Upper lobe of right lung (tissue), 1 donor: ENCODE measurements at places on chromosomes 5 and 9.

GRCh38 chr5:127400946-127401670, 110.5 kb downstream of the MEGF10 start:
- no peaks in the 10 kb centered on the region for H3K36me3 ChIP-seq
- DNase-seq = no peak
- no peak overlapping the region for H3K4me3 ChIP-seq

GRCh38 chr5:73388306-73388684, 60.3 kb downstream of the FOXD1 start:
- H3K4me1 ChIP-seq = no peaks in the 10 kb centered on the region
- H3K4me3 ChIP-seq = no peak overlapping the region
- no peak for DNase-seq
- no peaks in the 10 kb centered on the region for H3K36me3 ChIP-seq

GRCh38 chr5:146428658-146429057, 18.5 kb upstream of the TCERG1 start:
- no peak overlapping the region for H3K27ac ChIP-seq
- H3K36me3 ChIP-seq = no peaks in the 10 kb centered on the region
- no peak overlapping the region for H3K4me3 ChIP-seq
- peaks cover under 1% of the 10 kb centered on the region for H3K27me3 ChIP-seq

DNA sequence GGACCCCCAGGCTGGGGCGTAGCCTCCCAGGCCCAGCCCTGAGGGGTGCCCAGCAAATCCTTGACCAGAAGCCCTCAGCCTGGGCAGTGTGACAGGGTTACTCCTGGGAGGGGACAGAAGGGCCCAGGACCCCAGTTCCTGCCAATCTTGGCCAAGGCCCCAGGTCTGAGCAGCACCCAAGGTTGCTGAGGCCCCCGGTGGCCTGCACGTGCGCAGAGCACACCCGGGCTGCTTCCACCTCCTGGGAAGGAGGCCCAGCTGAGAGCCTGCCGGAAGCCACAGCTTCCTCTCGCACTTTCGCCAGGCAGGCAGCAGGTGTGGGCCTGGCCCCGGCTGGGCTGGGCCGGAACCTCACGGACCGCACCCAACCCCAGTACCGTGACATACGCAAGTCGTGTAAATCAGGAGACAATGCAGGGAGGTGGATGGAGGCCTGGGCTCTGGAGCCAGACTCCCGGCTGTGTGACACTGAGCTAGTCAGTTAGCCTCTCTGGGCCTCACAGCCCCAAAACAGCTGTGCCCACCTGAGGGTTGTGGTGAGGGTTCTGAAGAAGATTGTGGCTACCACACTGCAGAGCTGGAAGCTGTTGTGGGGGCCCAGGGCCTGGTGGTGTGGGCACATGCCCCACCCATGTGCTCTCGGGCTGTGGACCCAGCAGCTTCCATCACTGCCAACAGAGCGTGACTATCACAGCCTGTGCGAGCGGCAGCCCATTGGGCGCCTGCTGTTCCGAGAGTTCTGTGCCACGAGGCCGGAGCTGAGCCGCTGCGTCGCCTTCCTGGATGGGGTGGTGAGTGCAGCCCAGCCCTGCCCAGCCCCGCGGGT, 5.1 kb downstream of the GRK6 start:
- peaks cover 49% of the 10 kb centered on the region for H3K36me3 ChIP-seq
- peak overlapping the region; percentile 47 for H3K27ac ChIP-seq
- peaks cover 45% of the 10 kb centered on the region for H3K4me1 ChIP-seq
- no peak overlapping the region for H3K4me3 ChIP-seq

GRCh38 chr5:123808461-123809380, 296.7 kb downstream of the CSNK1G3 start:
- no peak overlapping the region for H3K4me3 ChIP-seq
- DNase-seq = no peak
- no peaks in the 10 kb centered on the region for H3K27me3 ChIP-seq

GRCh38 chr9:133973111-133973790, 18.9 kb downstream of the VAV2 start:
- peaks cover 23% of the 10 kb centered on the region for H3K4me1 ChIP-seq
- H3K4me3 ChIP-seq = no peak overlapping the region
- H3K36me3 ChIP-seq = no peaks in the 10 kb centered on the region
- peak; percentile 42 for DNase-seq
- H3K27me3 ChIP-seq = no peaks in the 10 kb centered on the region

DNA sequence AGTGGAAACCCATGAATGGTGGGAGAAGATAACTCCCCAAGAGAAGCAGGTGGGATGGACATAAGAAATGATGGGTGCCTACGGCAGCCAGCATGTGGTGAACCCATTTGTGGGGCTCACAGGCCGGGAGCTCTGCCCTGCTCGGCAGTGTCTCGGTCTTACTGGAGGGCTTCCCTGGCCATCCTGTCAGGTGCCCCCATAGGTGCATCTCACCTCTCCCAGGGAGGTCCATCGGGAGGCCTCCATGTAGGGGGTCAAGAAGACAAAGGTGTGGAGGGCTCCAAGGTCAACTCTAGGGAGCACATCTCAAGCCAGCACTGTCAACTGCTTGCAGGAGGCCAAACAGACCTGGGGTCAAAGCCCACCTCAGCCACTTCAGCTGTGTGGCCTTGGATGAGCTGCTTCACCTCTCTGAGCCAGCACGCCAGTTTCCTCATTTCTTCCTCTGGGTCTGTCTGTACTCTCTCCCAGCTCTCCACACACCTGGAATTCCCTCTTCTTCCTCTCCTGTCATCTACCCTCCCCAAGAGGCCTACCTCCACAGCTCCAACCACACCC, 10.5 kb upstream of the ADGRD2 start:
- no peaks in the 10 kb centered on the region for H3K27me3 ChIP-seq
- DNase-seq = no peak
- H3K36me3 ChIP-seq = no peaks in the 10 kb centered on the region
- H3K4me3 ChIP-seq = no peak overlapping the region
- no peaks in the 10 kb centered on the region for H3K4me1 ChIP-seq

GRCh38 chr5:86542532-86542931, 75.2 kb upstream of the COX7C start:
- no peak overlapping the region for H3K4me3 ChIP-seq
- H3K36me3 ChIP-seq = no peaks in the 10 kb centered on the region
- no peak for DNase-seq
- no peaks in the 10 kb centered on the region for H3K4me1 ChIP-seq
- no peaks in the 10 kb centered on the region for H3K27me3 ChIP-seq
- H3K27ac ChIP-seq = no peak overlapping the region

- no peaks in the 10 kb centered on the region for H3K36me3 ChIP-seq
- no peak for DNase-seq
- H3K27ac ChIP-seq = no peak overlapping the region
- H3K27me3 ChIP-seq = no peaks in the 10 kb centered on the region
- no peak overlapping the region for H3K4me3 ChIP-seq
- peaks cover 53% of the 10 kb centered on the region for H3K4me1 ChIP-seq
Measured at GRCh38 chr5:140111011-140111858, 2.7 kb upstream of the PURA start.

DNA sequence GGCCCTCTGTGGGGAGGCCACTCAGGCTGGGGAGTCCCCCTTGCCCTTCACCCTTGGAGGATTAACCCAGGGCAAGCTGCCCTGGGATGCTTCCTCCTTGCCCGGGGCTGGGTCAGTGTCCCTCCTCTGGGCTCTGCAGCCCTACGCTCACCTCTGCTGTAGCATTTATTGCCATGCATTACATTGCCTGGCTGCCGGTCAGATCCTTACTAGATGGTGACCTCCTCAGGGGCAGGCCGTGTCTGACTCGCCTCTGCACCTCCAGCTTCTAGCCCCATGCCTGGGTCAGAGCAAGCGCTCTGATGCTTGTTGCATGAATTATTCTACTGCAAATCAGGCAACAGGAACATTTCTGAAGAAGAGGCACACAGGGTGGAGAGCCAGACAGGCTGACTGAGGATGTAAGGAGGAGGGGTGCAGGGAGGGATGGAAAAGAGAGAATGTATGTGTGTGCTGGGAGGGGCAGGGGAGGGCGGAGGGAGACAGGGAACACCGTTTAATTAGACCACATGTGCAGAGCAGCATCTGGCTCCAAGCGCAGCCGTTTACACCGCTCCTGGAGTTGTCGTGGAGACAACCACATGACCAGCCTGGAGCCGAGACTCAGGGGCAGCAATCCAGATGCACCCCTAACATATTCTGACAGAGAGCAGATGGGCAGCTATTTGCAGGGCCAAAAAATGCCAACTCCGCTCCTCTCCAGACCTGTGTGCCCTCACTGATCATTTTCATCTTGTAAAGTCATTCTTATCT, 117.0 kb downstream of the CRB2 start:
- H3K4me3 ChIP-seq = no peak overlapping the region
- H3K27ac ChIP-seq = no peak overlapping the region
- no peaks in the 10 kb centered on the region for H3K27me3 ChIP-seq
- no peaks in the 10 kb centered on the region for H3K36me3 ChIP-seq
- no peaks in the 10 kb centered on the region for H3K4me1 ChIP-seq
- no peak for DNase-seq

GRCh38 chr9:132447902-132448301, 37.9 kb downstream of the CFAP77 start:
- H3K4me3 ChIP-seq = no peak overlapping the region
- H3K36me3 ChIP-seq = no peaks in the 10 kb centered on the region
- H3K4me1 ChIP-seq = no peaks in the 10 kb centered on the region
- peaks cover 31% of the 10 kb centered on the region for H3K27me3 ChIP-seq

DNA sequence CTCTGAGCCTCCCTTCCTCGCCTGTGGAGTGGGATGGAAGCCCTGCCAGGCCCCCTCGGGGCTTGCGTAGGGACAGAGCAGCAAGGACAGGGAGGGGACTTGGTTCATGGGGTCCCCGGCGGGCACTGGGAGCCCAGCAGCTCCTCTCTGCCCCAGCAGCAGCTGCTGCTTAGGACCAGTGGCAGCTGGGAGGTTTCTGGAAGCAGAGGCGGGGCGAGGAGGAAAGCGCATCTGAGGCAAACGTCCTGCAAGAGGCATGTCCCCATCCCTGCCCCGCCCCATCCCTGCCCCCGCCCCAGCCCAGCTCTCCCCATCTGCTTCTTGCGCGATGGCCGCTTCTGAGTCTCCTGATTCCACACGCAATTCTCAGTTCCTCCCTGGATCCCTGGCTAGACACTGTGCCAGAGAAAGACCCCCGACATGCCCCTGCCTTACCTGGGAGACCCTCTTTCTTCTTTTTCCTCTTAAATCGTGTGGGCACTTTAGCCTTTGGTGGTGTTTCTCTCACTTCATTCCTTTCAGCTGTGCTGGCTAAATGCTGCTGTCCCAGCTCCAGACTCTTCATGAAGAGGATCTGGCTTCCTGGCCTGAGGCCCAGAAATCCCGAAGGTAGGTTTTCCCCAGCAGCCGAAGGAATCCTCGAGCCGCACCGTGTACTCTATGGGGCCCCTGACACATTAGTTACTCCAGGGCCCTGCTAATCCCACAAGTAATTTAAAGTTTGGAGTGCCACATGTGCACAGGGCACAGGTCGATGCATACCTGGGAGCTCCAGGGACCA, 4.4 kb upstream of the OR2S2 start:
- DNase-seq = no peak
- no peaks in the 10 kb centered on the region for H3K4me1 ChIP-seq
- H3K27ac ChIP-seq = no peak overlapping the region
- no peaks in the 10 kb centered on the region for H3K27me3 ChIP-seq

- no peak overlapping the region for H3K27ac ChIP-seq
- H3K36me3 ChIP-seq = no peaks in the 10 kb centered on the region
- H3K4me3 ChIP-seq = no peak overlapping the region
- H3K27me3 ChIP-seq = no peaks in the 10 kb centered on the region
Measured at GRCh38 chr5:126274076-126274762, 149.0 kb upstream of the GRAMD2B start.

DNA sequence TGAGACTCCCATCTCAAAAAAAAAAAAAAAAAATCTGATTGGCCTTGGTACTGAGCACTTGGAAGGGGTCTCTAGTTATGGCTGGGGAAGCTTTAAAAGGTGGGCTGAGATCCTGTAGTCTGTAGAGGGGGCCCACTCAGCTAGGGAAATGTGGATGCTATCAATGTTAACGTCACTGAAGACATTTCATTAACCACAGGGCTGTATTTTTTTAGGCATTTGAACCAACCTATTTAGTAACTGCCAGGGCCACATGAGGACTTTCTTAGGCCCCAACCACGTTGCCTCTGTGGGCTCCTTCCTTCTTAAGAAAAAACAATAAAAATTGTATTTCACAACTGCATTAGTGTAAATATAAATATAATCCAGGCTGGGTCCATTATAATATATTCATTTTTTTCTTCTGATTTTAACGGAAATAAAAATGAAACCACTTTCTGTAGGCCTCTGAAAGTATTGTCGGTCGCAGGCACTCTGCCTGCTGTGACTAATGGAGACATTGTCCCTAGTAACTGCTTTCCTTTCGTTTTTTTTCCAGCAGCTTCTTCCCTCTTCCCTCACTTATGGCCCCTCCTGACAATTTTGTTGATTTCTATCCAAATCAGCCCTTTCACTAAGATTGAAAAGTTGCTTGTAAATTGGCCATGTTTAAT, 71.6 kb downstream of the GCNT1 start:
- no peaks in the 10 kb centered on the region for H3K36me3 ChIP-seq
- H3K27ac ChIP-seq = no peak overlapping the region
- peaks cover 15% of the 10 kb centered on the region for H3K4me1 ChIP-seq
- DNase-seq = no peak

DNA sequence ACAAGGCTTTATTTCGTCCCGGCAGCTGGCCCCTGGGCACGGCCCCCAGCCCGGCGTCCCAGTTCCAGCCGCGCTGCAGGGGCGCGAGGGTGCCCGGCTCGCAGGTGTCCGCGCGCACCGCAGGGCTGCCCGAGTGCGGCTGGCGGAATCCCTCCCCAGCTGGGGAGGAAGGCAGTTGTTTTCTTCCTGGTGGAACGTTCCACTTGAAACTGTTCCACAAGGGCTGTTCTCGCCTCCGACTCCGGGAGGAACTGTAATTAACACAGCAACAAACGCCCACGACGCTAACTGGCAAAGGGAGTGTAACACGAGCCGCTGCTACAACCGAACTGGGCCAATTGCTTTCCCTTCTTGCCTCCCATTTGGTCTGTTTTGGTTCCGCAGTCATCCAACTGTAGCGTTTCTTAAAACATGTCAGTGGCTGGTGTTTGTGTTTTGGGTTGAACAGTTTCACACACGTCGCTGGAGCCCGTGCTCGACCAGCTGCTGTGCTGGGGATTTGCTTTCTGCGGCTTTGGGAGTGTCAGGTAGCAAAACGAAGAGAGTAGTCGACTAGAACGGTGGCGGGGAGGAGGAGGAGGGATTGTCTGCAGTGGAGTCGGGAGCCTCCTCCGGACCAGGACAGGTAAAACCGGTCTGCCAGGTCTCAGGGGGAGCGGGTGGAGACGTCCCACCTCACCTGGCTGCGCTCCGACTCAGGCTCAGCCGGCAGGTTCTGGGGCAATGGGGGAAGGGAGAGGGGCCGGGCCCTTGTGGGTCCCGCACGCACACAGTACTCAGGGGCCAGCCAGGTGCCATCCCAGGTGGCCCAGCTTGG, 131.6 kb upstream of the NIPBL start:
- peaks cover 21% of the 10 kb centered on the region for H3K4me1 ChIP-seq
- no peaks in the 10 kb centered on the region for H3K36me3 ChIP-seq
- H3K27ac ChIP-seq = peak overlapping the region; percentile 55
- H3K27me3 ChIP-seq = no peaks in the 10 kb centered on the region
- H3K4me3 ChIP-seq = peak overlapping the region; percentile 66

- DNase-seq = no peak
- no peaks in the 10 kb centered on the region for H3K36me3 ChIP-seq
- H3K27ac ChIP-seq = no peak overlapping the region
- no peaks in the 10 kb centered on the region for H3K4me1 ChIP-seq
- H3K4me3 ChIP-seq = no peak overlapping the region
Measured at GRCh38 chr5:164593982-164594381, 1088.6 kb downstream of the MAT2B start.

GRCh38 chr9:136711751-136712689, at the start of gene DIPK1B:
Gene DIPK1B (plus strand): TSS chr9:136712572. CDS start chr9:136712666, 94 bp downstream.
- peak within 1 kb of the TSS; percentile 44 for H3K4me3 ChIP-seq
- DNase-seq = no peak
- peak within 1 kb of the TSS; percentile 70 for H3K27ac ChIP-seq
- peaks cover 8% of the 10 kb centered on the region for H3K27me3 ChIP-seq

GRCh38 chr5:855771-856530, 5.2 kb upstream of the ZDHHC11 start:
- H3K36me3 ChIP-seq = no peaks in the 10 kb centered on the region
- no peak overlapping the region for H3K27ac ChIP-seq
- H3K4me3 ChIP-seq = no peak overlapping the region
- peaks cover 8% of the 10 kb centered on the region for H3K27me3 ChIP-seq
